ENCODE measurements at places on chromosomes 3 and 15. TPM values are rescaled to one million over a fixed set of nuclear protein-coding genes. Genes with fewer than 3 reads are reported as not detected.

The CPNE9 gene
- not detected for total RNA-seq

The IRAK2 gene
- total RNA-seq: 4.7 TPM

The TMEM207 gene
- not detected for total RNA-seq

DNA sequence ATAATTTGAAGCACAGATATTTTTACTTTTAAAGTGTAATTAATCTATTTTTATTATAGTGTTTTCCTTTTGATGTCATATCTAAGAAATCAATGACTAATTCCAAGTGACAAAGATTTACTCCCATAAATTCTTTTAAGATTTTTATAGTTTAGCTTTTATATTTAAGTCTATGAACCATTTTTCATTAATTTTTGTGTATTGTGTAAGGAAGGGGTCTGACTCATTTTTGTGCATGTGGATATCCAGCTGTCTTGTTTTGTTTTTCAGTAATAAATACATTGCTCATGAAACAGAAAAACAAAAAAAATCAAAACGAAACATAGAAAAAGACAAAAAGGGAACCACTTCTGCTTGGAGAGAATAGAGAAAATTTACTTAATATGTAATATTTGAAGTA lies 145.1 kb downstream of the EPHA6 start:
- DNase-seq: no peak

GRCh38 chr15:96505014-96505413 lies 174.5 kb downstream of the NR2F2 start:
- no peak for DNase-seq

GRCh38 chr3:179189759-179190158 lies 41.6 kb downstream of the PIK3CA start:
- no peak for DNase-seq

- no peak for DNase-seq
Observed at GRCh38 chr3:10557250-10557649, 51.9 kb upstream of the ATP2B2 start.

DNA sequence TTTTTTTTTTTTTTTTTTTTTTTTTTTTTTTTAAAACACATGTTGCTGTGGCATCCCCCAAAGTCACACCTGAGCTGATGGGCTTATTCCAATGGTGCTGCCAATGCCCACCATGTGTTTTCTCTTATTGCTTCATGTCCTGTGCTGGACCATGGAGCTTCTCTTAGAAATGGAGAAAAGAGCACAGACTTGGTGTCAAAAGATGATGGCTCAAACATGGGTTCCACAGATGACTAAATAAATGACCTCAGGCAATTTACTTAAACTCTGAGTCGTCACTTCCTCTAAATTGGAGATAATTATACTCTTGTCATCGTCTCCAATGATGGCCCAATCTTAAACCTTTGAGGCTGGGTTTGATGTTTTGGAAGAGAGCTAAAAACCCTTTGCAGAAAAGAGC lies 28.1 kb downstream of the CHST2 start:
- no peak for DNase-seq

- no peak for DNase-seq
Observed at GRCh38 chr15:28127036-28127435, 27.9 kb upstream of the OCA2 start.

DNA sequence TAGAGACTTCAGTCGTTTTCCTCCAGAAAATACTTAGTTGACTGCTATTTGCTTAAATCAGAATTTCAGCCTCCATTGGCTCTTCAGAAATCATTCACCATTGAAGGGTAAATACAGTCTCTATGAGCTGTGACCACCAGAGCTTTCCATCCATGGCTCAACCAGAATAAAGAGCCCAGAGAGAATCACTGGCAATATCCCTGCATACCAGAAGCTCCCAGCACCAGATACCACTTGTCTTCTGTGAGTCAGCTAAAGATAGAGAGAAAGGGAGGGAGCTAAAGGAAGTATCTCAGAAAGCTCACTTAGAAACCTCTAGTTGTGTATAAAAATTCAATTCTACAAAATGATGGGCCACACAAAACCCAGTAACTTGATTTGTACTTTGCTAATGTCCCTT lies 115.2 kb upstream of the TMCO5A start:
- DNase-seq: no peak
